ENCODE measurements at places on chromosomes 12 and 14.

GRCh38 chr14:95319312-95320077 lies at the start of gene CLMN:
CLMN (minus strand) TSS chr14:95319908; CDS start chr14:95319792, 116 bp downstream.
- peak; percentile 5 for DNase-seq

DNA sequence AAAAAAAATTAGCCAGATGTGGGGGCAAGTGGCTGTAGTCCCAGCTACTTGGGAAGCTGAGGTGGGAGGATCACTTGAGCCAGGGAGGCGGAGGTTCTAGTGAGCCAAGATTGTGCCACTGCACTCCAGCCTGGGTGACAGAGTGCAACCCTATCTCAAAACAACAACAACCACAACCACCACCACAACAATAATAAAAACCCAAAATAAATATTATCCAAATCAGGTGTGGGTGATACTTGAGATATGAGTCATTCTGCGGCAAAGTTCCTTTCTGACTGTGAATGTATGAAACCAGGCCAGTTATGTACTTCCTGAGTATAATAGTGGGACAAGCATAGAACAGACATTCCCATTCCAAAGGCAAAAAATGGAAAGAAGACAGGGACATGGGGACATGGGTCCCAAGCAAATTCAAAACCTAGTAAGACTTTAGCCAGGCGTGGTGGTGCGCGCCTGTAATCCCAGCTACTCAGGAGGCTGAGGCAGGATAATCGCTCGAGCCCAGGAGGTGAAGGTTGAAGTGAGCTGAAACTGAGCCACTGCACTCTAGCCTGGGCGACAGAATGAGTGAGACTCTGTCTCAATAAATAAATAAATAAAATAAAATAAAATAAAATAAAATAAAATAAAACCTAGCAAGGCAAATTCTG lies 9.7 kb upstream of the ERC1 start:
- no peak for DNase-seq

DNA sequence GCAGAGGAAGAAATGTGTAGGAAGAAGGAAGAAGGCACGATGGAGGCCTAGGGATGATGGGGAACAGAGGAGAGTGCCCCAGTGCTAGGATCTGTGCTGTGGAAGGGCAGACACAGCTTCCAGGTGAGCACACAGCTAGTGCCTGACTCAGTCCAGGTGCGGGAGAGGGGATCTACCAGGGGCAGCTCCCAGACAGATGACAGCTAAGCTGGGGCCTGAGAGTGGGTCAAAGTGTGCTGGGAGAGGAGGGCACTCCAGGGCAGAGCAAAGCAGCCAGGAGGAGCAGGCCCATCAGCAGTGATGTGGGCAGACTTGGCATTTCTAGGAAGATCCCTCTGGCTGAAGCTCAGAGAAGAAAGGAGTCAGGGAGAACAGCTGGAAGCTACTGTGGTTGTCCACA lies 36.7 kb downstream of the LRTM2 start:
- no peak for DNase-seq

- no peak for DNase-seq
These were observed 83.5 kb downstream of the MAP1LC3B2 start for GRCh38 chr12:116642683-116643082.

DNA sequence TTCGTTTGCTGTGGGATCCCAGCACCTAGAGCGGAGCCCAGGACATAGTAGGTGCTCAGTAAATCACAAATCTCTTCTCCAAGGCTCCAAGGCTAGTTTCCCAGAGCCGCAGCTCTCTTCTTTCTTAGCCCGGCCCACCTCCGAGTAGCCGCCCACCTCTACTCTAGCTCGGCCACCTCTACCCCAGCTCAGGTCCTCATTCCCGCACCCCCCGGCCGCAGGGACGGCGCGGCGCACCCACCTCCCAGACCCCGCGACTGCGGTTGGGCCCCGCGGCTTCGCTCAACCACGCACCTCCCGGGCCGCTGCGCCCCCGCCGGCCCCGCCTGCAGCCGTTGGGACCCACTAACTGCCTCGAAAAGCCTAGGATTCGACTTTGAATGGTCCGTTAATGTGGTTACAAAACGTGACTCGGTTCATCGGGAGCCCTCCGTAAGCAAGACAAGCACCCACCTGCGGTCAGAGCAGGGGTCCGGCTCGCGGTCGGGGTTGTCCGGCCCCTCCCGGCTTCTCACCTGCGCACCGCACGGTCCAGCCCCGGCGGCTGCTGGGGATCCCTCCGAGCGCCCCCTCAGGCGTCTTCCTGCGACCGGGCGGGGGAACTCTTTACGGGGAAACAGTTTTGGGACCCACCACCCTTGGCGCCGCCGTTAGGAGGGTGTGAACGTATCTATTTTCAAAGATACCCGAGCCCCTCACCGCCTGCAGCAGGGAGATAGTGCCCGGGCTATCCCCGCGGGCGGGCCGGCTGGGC lies at the start of gene SLC2A14:
SLC2A14 (minus strand) TSS at position 350 of the 754 bp plus-strand sequence. CDS start 3,035 bp downstream, outside the sequence.
- no peak for DNase-seq

GRCh38 chr14:65774041-65774440 lies 361.5 kb downstream of the FUT8 start:
- no peak for DNase-seq

- DNase-seq = no peak
These were observed 377 bp upstream of the BCL7A start for GRCh38 chr12:122021193-122021821.
